Smooth muscle cell of the brain vasculature (primary cell): ENCODE measurements at places on chromosomes 6 and 20.

DNA sequence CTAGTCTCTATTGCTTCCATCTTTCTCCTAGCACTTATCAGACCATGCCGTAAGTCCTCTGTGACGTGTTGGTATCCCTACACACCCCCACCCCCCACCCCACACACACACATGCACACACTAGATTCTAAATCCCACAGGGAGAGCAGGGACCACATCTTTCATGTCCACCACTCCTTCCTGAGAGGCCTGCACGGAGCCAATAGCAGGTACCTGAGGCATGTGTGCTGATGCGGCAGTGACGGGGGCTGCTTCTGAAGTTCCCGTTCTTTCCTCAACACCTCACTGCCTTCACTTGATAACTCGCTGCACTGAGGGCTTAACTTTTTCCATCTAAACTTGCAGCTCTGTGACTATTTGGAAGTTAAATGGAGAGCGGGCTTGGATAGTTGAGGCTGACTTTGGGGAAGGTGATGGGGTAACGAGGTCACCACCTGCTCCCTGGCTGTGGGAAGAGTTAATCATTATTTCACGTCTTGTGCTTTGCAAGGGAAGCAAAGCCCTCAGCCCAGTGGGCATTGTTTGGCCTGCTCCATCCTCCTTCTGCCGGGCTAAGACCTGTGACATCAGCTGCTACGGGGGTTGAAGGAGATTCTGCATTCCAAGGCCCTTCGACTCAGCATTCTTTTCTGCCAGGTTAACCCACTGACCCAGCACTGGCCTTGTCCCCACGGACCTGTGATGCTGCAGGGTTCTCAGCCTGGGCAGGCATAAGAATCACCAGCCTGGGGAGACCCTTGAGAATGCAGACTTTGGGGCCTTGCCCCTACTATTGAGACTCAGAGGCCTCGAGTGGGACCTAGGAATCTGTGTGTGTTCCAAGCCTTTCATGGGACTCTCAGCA is 187.8 kb downstream of the ANKRD60 start:
- no peak for DNase-seq

DNA sequence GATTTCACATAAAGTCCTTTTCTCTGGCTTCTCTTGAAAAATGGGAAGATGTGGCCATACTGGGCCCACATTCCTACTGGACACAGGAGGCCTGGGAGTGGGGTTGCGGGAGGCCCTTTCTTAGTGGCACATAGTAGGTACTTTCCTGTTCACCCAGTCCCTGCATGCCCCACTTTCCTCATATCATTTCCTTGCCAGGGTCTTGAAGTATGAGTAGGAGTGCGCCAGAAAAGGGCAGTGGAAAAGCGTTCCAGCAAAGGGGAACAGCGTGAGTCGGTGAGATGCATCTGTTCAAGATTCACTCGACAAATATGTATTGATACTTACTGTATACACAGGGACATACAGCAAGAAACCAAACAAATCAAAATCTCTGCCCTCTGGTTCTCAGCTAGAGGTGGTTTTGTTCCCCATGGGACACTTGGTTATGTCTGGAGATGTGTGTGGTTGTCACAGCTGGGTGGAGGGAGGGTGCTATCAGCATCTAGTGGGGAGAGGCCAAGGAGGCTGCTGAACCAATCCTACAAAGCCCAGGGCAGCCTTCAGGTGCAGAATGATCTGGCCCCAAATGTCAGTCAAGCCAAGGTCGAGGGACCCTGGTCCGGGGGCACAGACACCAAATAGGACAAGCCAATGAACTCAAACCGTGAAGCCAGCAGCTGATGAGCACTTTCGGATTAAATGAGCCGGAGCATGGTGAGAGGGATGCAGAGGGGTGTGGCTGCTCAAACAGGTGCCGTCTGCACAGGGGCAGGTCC is 151.4 kb downstream of the CEBPB start:
- DNase-seq, result no peak

GRCh38 chr20:43383026-43383795 is 74.5 kb upstream of the SRSF6 start:
- no peak for DNase-seq

GRCh38 chr6:41289815-41290214 is 3.3 kb upstream of the TREM1 start:
- no peak for DNase-seq

DNA sequence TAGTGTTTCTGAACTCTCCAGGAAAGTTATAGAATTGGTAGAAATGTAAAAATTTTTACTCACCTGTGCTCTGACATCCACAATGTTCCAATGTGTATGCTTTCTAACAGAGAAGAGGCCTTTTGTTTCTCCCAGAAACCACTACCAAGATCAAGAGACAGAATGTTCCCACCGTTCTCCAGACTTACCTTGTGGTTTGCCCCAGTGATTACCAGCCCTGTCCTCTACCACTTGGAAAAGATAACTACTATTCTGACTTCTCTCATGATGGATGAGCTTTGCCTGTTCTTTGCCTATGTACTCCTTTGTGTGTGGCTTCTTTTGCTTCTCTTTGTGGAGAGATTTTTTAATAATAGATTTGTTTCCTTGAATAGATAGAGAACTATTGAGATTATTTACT is 173.0 kb upstream of the SCGN start:
- no peak for DNase-seq

- no peak for DNase-seq
Measured at GRCh38 chr6:34341481-34341971, 50.9 kb downstream of the NUDT3 start.

GRCh38 chr6:138005846-138006245 is 101.4 kb downstream of the PERP start:
- DNase-seq, result no peak

DNA sequence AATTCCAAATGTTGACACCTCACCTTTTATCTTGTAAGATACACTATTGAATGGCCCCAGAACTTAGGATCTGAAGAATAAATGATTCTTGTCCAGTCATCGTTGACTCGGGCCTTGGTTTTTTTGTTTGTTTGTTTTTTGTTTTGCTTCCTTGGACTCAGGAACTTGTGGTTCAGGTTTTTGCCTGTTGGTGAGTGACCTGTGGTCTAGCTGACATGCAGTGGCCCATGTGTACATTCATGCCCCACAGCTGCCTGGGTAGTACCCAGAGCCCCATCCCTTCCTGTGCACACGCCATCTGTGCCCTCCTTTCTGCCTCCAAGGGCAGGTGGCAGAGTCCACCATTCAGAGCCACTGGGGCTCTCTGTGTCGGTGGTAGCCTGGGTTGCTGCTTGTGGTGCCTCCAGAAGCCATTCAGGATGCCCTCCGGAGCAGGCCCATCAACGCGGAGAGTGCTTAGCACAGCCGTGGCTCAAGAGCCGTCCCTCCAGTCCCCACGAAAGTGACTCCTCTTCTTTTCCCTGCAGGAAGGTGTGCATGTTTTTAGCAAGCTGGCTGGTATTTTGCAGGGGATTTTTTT is 85.9 kb downstream of the SYNJ2 start:
- DNase-seq, result no peak

GRCh38 chr20:41782730-41783406 is 164.7 kb upstream of the CHD6 start:
- DNase-seq, result no peak

GRCh38 chr6:138001750-138002349 is 105.4 kb downstream of the PERP start:
- peak; percentile 36 for DNase-seq

GRCh38 chr6:150412221-150412620 is 43.4 kb downstream of the IYD start:
- DNase-seq, result no peak

GRCh38 chr6:16129623-16130401 is 926 bp downstream of the MYLIP start:
- DNase-seq, result no peak

GRCh38 chr6:157376241-157376640 is 4.7 kb upstream of the ZDHHC14 start:
- DNase-seq, result no peak

DNA sequence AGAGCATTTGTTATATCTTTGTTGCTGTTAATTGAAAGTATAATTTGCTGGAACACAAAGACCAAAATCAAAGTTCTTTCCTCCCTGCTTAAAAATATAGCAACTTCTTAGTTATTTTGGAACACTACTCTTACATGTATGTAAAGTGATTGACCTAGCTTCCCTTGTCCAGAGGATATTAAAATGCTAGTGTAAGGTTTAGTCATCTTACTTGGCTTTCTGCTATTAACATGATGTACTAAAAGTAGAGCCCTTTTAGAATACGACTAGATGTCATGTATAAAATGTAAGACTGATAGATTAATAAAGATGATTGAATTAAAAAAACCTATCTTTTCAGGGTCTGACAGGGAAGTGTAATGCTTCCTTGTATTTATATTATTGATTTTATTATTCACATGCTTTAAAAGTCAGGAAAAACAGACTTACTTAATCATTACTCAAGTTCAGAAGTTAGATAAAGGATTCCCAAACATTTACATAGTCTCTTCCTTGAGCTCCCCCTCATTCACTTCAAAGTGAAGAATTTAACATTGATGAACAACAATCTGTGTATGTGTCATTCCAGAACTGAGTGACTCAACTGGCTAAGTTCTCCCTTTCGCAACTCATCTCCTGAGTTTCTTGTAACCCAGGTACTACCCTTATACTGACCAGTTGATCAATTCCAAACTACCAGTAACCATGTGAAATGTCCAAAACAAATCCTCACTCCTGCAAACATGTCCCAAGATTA is 50.9 kb downstream of the BTBD9 start:
- no peak for DNase-seq

GRCh38 chr6:104301951-104302350 is 557.8 kb downstream of the HACE1 start:
- DNase-seq, result no peak

- DNase-seq, result peak; percentile 17
Measured at GRCh38 chr20:20568604-20569205, 143.7 kb downstream of the RALGAPA2 start.

DNA sequence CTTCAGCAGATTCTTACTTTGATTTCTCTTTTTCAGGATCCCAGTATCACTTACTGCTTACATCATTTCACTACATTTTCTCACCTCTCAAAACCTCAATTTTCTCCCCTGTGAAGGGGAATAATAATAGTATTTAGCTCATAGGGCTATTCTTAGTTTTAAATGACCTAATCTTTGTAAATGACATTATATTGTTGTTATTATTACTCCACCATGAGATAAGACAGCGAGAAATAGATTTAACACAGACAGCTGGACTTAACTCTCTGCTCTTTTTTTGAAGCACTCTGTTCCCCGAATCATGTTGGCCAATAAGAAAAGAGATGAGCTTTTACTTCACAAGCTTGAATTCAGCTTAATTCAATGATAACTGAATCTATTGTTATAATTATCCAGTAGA is 108.5 kb upstream of the QKI start:
- no peak for DNase-seq

- no peak for DNase-seq
Measured at GRCh38 chr20:2701671-2702081, 9.1 kb downstream of the EBF4 start.

DNA sequence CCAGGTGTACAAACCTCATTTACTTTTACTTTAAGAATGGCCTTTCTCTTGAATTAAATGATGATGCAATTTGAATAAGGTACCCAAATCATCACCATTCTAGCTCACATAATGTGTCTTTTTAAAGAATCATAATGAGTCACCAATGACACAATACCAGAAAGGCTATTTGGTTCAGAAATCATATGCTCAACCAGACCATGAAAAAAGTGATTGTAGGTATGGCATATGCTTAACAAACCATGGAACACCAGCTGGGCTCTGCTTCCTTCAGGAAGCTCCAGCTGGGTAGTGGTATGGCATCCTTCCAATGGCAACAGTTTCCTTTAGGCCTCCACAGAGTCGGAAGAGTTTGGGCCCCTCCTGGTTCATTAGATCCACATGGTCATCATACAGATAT is 128.2 kb downstream of the FRK start:
- peak; percentile 100 for DNase-seq

- DNase-seq, result no peak
Measured at GRCh38 chr6:44082872-44083321, 44.4 kb downstream of the MRPL14 start.

GRCh38 chr6:90596967-90597539 is 10.2 kb upstream of the MAP3K7 start:
- no peak for DNase-seq

GRCh38 chr6:53938810-53939209 is 144.0 kb downstream of the LRRC1 start:
- DNase-seq, result no peak

DNA sequence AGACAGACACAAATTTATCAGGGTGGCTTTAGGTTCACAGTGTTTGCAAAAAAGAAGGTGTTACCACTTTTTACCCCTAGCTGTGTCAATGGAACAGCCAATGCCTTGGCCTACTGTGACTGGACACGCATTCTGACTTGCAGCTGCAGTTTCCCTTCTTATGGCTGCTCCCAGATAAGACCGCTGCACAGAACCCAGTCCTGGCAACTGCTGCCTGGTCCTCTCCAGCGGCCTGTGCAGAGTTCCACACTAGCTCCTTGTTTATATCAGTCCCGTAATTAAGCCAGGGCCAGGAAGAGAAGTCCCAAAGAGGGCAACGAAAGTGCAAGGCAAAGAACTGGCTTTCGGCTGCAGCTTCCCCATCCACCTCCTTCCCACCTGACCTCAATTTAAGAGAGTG is 283.0 kb downstream of the FOXC1 start:
- DNase-seq, result no peak

DNA sequence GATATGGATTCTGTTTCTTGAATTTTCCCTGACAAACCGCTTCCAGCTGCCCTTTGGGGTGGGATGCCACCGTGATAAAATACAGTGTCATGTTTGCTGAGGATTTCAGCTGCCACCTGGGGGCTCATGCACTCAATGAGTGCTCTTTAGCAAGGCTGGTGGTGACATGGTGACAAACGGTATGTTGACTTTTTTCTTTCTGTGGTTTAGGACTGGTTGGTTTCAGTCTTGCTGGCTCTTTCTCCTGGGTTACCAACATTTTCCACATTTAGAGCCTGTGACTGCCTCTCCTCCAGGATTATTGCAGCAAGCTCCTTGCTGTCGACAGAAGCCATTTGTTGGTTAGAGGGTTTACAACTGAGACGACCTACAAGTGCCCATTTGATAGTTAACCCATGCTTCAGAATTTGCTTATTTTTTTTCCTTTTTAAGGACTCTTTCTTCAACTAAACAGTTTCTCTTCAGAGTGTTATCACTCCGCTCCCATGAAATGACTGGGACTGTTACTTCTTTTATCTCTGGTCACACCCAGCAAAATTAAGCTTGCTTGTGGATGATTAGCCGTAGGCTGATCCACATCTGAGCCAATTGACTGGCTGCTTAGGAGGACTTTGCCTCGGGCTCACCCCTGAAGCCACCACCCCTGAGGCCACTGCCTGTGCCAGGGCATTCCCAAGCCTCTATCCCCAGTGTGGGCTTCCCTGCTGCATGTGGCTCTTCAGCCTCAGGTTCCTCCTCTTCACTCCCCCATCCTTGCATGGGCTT is 48.4 kb upstream of the CDYL start:
- no peak for DNase-seq

GRCh38 chr20:58251979-58252591 is 23.6 kb upstream of the ANKRD60 start:
- DNase-seq, result peak; percentile 78

- DNase-seq, result no peak
Measured at GRCh38 chr6:142550310-142551063, 248.7 kb downstream of the ADGRG6 start.

DNA sequence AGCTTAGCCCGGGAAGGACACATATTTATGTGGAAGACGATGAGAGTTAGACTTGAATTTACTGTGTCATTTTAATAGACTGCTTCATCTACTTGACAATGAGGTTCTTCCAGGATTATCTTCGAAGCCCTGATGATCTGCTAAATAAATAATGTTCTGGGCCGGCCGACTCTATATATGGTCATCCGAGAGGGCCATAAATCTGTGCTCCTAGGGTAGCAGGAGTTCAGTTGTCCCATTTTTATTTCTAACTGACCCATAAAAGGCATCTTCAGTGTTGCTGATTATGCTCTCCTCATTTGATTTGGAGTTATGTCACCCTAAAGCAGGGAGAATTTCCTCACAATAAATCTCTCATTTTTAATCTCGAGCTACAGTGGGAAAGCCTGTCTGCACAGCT is 217.1 kb downstream of the SLC24A3 start:
- DNase-seq, result no peak
